Thyroid gland (tissue), 4 donors: ENCODE measurements at places on chromosomes 16 and 17. TPM values are rescaled to one million over a fixed set of nuclear protein-coding genes. Genes with fewer than 3 reads are reported as not detected.
A peak's percentile ranks its signal among the peaks of the same experiment; 100 is the strongest.

GRCh38 chr16:71499775-71500364 lies 10.7 kb upstream of the ZNF19 start:
- DNase-seq, result peak; percentile 20

DNA sequence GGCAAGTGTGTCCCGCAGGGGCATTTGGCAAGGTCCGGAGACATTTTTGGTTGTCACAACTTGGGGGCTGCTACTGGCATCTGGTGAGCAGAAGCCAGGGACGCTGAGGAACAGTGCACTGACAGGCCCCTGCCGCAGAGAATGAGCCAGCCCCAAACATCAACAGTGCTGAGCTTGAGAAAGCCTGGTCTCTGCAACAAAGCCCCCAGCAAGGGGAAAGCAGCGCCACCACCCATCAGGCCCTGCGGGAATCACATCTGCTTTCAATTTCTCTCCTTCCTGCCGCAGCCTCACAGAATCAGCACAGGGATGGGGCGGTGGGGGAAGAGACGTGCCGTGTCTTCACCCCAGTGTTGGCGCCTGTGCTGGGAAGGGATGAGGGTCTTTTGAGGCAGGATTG lies 14.8 kb upstream of the PRPSAP1 start:
- DNase-seq, result no peak

GRCh38 chr16:80176114-80176513 lies 364.7 kb upstream of the DYNLRB2 start:
- no peak for DNase-seq

GRCh38 chr17:79501910-79502309 lies 108.9 kb downstream of the RBFOX3 start:
- no peak for DNase-seq

DNA sequence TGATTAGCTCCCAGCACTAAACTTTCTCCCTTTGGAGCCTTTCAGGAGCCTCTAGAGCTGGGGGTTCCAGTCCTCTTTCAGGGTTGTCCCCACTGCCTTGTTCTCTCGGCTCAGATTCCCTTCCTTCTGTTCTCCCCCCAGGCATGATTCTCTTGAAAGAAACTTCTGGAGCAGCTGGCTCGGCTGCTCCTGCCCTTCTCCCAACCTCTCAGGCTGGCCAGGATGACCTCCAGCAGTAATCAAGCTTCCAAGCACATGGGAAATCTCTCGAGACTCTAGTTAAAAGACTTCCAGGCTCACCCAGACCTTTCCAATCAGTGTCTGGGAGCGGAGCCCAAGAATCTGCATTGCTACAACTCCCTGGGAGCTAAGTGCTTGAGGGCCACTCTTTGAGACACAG lies 3.6 kb downstream of the SDK2 start:
- DNase-seq, result no peak

GRCh38 chr17:6559753-6560215 lies 3.4 kb upstream of the PITPNM3 start:
- DNase-seq, result no peak

DNA sequence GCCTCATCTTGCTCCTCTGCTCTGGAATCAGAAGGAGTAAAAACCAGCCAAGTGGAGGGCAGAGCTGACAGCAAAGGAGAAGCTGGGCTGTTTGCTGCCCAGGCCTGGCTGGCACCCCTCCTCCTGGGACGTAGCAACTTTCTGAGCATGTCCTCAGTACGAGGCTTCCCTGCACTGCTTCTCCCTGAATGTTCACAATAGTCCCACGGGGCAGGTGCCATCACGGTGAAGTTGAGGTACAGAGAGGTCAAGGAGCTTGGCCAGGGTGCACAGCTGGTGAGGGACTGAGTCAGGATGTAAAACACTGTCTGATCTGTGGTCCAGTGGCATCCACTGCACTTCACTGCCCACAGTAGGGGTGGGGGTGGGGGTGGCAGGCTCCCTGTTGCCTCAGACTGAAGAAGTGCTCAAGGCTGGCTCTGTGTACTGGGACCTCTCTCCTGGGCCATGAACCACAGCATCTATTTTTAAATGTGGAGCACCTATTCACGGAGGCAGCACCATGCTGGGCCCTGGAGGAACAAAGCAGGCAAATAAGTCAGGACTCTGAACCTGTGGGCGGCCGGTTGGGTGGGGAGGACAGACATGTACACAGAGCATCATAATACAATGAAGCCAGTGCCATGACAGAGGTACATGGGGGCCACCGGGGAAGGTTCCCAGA lies 369.5 kb downstream of the SEC14L1 start:
- DNase-seq, result no peak

DNA sequence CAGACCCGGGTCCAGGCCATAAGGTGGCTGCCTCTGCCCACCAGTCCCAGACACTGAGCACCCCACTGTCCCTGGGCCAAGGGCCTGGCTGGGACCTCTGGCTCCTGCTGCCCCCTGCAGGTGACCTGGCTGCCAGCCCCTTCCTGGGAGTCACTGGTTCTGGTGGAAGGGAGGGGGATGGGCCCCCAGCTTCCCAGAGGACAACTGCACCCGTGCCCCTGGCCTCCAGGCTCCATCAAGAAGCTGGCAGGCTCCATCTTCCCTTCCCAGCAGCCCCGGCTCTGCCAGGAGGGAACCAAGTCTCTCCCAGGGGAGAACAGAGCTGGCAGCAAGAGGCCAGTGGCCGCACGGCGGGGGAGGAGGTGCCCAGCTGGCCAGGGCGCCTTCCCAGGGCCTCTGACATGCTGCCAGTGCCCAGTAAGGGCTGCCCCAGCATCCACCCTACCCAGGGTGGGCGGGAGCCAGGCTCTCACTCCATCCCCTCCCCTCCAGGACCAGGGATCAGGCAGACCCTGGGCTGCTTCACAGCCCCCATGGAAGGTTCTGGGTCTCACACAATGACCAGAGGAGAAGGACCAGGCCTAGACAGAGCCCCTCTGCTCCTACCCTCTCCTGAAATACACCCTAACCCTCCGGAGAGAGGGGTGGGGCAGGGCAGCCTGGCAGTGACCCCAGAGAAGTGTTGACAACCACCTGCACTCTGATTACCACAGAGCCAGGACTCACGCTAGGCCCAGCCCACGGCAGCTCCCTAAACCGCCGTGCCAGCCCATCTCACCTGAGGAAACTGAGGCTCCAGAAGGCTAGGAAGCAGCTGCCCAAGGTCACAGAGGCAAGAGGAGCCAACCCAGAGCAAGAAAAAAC lies 3.6 kb downstream of the CLUH start:
- peak; percentile 57 for DNase-seq

DNA sequence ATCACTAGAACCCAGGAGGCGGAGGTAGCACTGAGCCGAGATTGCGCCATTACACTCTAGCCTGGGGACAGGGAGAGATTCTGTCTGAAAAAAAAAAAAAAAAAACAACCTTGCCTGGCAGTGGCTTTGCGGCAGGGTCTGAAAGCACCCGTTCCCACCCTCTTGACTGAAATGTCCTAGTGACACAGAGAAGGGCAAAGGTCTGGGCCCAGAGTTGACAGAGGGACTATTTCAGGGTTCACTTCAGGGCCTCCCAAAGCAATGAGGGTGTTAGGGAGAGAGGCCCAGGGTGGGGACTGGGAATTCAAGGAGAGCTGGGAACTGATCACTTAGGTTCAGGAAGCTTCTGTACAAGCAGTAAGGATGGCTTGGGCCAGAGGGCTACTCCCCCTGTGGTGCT lies 13.8 kb upstream of the CDRT15L2 start:
- DNase-seq, result no peak

- no peak for DNase-seq
These were observed 50.2 kb downstream of the AKAP1 start for GRCh38 chr17:57135026-57135788.

- peak; percentile 87 for DNase-seq
These were observed 17.1 kb downstream of the CDH16 start for GRCh38 chr16:66901626-66902025.

GRCh38 chr17:31289790-31290189 lies 7.2 kb downstream of the OMG start:
- no peak for DNase-seq

GRCh38 chr17:66381701-66382362 lies 79.4 kb downstream of the PRKCA start:
- no peak for DNase-seq

Gene ITGA2B
- 4.6 TPM for total RNA-seq

Gene ADAM11
- total RNA-seq, result not detected

Gene CDRT15
- not detected for total RNA-seq

Gene ITGA3
- 156 TPM for total RNA-seq

Gene NEUROD2
- not detected for total RNA-seq

Gene LRRC75A
- total RNA-seq, result 16.7 TPM

Gene IRX5
- not detected for total RNA-seq
